ENCODE measurements at places on chromosomes 6 and 20.

DNA sequence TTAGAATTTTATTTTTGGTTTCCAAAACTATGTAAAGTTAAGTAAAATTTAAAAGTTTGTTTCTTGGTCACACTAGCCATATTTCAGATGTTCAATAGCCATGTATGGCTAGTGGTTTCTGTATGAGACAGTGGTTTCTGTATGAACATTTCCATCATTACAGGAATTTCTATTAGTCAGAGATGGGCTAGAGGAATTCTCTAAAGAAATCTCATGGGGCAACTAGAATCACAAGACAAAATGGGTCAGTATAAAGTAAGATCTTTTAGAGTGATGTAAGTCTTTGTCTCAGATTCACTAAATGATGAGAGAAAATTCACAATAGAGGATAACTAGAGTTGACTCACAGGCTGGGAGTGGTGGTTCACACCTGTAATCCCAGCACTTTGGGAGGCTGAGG lies 149.0 kb downstream of the FUT9 start:
- no peak for DNase-seq

DNA sequence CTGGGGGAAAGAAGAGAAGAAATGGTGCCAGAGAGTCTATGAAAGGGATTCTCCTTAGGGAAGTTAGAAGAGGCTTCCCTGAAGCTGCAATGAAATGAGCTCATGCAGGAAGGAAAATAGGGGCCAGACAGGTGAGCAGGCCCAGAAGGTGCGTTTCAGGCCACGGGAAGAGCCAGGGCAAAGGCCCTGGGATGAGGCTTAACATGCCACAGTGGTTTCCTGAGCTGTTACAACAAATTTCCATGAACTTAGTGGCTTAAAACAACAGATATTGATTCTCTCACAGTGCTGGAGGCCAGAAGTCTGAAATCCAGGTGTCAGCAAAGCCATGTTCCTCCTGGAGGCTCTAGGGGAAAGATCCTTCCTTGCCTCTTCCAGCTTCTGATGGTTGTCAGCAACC lies 167.9 kb downstream of the TFAP2C start:
- no peak for DNase-seq

GRCh38 chr6:17721671-17722070 lies 14.9 kb upstream of the NUP153 start:
- DNase-seq, result no peak

GRCh38 chr6:41770381-41771057 lies 9.2 kb downstream of the FRS3 start:
- DNase-seq, result no peak

- DNase-seq, result no peak
Measured at GRCh38 chr6:11386323-11386722, 151.2 kb upstream of the TMEM170B start.

- DNase-seq, result no peak
Measured at GRCh38 chr6:108671175-108671574, 110.5 kb downstream of the FOXO3 start.

GRCh38 chr20:40952136-40952535 lies 76.5 kb upstream of the TOP1 start:
- DNase-seq, result no peak

GRCh38 chr6:136212608-136213007 lies 37.5 kb downstream of the MTFR2 start:
- no peak for DNase-seq

GRCh38 chr6:113073611-113074191 lies 726.6 kb downstream of the RFPL4B start:
- DNase-seq, result no peak

- no peak for DNase-seq
Measured at GRCh38 chr6:80133020-80133419, 26.5 kb downstream of the BCKDHB start.

GRCh38 chr20:50172347-50173013 lies 18.1 kb upstream of the CEBPB start:
- DNase-seq, result no peak

- DNase-seq, result no peak
Measured at GRCh38 chr20:49529470-49529869, 38.5 kb downstream of the PTGIS start.

DNA sequence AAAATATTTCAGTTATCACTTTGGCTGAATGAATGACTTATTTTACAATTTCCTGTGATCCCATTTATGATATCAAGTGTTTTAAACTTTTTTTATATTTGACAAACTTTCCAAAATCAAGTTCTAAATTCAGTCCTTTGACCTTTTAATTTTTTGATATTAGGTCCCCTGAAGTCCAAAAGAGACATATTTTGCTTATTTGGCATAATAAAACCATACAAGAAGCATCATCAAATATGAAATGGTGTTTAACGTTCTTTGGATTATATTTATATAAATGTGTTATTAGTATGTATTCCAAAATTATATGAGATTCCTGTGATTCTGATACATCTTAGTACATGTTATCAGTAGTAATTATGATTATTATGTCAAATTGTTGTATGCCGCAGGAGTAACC lies 38.7 kb downstream of the ZNF133 start:
- no peak for DNase-seq

- no peak for DNase-seq
Measured at GRCh38 chr6:150312844-150313584, 55.8 kb upstream of the IYD start.

DNA sequence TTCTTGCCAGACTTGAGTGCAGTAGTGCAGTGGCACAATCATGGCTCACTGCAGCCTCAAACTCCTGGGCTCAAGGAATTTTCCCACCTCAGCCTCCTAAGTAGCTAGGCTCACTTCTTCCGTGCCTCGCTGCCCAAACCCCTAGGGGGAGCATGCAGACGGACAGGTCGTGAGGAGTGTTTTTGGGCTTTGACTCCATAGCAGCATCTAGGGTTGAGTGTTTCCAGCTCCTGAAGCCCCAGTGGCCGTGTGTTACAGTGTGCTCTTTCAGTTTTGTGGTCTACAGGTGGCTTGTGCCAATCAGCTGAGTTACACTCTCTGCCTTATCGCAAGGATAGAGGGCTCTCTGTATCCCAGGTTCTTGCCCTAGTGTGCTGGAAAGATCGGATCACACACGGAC lies 33.4 kb downstream of the NCOA3 start:
- no peak for DNase-seq

DNA sequence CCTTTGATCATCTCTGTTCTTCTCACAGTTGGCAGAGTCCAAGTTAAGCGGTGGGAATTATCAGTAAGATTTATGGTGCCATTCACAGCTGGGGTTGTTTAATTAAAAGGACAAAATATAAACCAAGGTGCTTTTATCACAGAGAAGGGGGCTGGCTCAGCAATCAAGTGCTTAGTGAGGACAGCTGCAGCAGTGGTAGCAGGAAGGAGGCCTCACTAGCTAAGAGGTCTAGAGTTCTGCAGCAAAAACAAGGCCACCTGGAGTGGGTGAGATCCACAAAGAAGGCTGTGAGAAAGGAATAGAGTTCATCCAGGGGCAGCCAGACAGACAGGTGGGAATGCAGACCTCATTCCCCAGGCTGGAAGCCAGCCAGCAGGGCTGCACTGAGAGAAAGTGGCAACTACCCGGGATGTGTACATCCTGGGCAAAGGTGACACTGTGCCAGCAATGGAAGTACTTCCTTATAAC lies 37.1 kb downstream of the PIGU start:
- no peak for DNase-seq

- no peak for DNase-seq
Measured at GRCh38 chr6:163195721-163196691, 218.5 kb upstream of the QKI start.

DNA sequence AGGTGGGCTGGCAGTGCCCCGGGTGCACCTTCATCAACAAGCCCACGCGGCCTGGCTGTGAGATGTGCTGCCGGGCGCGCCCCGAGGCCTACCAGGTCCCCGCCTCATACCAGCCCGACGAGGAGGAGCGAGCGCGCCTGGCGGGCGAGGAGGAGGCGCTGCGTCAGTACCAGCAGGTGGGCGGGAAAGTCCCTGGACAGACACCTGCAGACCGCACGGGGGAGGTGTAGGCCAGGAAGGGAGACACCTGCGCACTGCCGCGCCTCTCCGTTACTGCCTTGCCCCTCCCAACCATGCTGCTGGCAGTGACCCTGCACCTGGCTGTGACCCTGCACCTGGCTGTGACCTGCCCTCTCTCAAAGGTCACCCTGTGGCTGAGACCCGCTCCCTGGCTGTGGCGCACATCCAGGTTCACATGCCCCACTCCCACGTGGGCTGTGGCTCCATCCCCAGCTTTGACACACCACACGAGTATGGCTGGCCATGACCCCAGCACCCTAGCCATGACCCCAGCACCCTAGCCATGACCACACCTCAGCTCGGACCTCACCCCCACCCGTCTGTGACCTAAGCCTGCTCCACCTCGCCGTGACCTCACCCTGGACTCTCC lies 11.6 kb downstream of the RBCK1 start:
- DNase-seq, result no peak

GRCh38 chr6:133548423-133549159 lies 307.4 kb downstream of the EYA4 start:
- DNase-seq, result no peak

- DNase-seq, result no peak
Measured at GRCh38 chr6:9007027-9007426, 571.7 kb upstream of the SLC35B3 start.

GRCh38 chr6:22433745-22434144 lies 135.6 kb upstream of the HDGFL1 start:
- DNase-seq, result no peak

- no peak for DNase-seq
Measured at GRCh38 chr6:45661661-45662060, 283.9 kb upstream of the SUPT3H start.

DNA sequence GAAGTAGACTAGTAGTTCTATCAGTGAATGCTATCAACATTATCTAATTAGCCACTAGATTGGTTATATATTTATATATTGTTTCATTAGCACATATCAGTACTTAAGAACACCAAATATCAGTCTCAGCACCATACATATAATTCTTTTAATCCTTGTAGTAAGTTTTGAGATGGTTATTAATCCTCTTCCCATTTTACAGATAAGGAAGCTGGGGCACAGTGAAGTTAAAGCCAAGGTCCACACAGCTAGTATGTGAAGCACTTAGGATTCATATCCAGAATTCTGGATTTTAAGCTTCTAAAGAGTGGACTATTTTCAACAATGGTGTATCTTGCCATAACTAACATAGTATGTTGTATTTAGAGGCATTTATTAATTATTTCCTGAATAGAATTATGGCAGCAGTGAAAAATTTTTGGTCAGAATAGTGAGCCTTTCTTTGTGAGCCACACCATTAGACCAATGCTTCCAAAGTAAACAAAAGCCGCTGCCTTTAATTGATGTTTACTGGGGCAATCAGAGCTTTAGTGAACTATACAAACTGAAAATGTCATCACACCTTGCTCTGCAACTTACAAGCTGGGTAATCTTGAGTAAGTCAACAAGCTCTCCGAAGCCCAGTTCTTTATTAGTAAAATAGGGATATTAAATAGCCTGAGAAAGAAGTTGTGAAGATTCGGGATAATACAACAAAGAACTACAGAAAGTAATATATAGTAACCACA lies 41.9 kb upstream of the HBS1L start:
- no peak for DNase-seq

- DNase-seq, result no peak
Measured at GRCh38 chr20:58366866-58367265, 22.2 kb upstream of the VAPB start.

DNA sequence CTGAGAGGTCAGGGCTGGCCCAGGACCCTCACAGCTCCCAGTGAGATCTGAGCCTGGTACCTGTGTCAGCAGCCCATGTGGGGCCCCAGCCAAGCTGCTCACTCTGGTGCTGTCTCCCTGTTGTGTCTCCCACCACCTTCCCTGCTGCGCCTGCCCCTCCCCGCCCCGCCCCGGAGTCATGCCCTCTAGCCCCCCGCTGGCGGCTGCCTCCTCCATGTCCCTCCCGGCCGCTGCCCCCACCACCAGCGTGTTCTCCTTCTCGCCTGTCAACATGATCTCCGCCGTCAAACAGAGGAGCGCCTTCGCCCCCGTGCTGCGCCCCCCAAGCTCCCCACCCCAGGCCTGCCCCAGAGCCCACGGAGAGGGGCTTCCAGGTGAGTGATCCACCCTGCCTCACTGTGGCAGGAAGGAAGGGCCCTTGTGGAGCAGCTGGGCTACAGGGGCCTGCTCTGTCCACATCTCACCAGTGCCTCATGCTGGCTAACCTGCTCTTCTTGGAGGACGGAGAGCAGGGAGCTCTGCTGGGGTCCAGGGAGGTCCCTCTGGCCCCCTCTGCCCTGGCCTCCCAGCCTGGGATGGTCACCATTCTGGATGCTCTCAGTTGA lies 44.9 kb downstream of the CPXM1 start:
- DNase-seq, result no peak

DNA sequence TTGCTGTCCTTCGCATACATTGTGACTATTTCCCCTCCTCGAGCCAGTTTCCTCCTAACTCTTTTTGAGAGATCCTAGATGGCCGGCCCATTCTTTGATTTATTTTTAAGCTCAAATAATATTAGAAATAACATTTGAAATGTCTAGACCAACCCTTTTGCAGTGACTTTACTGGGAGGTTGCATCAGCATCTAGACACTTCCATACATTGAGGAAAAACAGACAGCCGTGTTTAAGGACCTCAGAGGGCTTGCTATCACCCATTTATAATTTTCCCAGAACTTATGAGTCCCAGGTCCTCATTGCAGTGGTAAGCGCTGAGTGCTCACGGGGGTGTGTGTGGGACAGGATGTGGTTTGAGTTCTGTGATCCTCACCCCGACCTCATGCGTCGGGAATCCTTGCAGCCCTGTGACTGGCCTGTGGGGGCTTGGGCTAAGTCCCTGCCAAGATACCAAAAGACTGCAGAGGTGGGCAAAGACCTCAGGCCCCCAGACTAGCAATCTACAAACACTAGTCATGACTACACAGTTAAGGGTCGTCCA lies at the start of gene GPX5:
Gene GPX5, plus strand, starts transcription at position 386 of the 544 bp plus-strand sequence. Its CDS starts 133 bp downstream, at position 519.
- DNase-seq, result no peak

- DNase-seq, result no peak
Measured at GRCh38 chr6:91865889-91866288, 1279.0 kb upstream of the MAP3K7 start.

DNA sequence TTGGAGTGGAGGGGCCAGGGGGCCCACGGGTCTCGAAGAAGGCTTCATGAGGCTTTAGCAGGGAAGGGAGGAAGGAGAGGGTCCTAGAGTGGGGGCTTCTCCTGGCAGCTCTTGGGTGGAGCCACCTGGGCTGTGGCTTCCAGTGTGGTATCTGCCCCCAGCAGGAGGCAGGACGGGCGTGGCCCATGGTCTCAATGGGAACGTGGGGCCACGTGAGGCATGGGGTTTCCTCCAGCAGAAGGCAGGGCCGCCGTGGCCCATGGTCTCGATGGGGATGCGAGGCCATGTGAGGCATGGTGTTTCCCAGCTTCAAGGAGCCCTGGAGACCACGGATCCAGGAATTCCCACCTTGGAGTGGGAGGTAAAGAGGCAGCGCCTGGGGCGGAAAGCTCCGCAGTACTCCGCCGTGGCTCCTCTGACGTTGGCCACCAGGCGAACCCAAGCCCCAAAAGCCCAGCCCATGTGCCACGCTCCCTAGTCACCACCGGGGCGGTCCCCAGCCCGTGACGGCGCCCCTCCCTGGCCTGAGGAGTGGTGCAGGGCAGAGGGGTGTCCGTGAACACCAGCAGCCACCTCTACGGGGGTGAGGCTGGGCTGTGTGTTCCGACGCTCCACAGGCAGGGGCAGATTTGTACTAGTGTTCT lies 62.0 kb upstream of the GATA5 start:
- DNase-seq, result no peak

GRCh38 chr6:71466362-71466761 lies 177.8 kb downstream of the OGFRL1 start:
- no peak for DNase-seq

- no peak for DNase-seq
Measured at GRCh38 chr20:43189554-43190331, at the start of gene PTPRT. Gene PTPRT (minus strand): TSS chr20:43189906. CDS start chr20:43189733, 173 bp downstream.
